ENCODE measurements at places on chromosomes 1 and 21.

DNA sequence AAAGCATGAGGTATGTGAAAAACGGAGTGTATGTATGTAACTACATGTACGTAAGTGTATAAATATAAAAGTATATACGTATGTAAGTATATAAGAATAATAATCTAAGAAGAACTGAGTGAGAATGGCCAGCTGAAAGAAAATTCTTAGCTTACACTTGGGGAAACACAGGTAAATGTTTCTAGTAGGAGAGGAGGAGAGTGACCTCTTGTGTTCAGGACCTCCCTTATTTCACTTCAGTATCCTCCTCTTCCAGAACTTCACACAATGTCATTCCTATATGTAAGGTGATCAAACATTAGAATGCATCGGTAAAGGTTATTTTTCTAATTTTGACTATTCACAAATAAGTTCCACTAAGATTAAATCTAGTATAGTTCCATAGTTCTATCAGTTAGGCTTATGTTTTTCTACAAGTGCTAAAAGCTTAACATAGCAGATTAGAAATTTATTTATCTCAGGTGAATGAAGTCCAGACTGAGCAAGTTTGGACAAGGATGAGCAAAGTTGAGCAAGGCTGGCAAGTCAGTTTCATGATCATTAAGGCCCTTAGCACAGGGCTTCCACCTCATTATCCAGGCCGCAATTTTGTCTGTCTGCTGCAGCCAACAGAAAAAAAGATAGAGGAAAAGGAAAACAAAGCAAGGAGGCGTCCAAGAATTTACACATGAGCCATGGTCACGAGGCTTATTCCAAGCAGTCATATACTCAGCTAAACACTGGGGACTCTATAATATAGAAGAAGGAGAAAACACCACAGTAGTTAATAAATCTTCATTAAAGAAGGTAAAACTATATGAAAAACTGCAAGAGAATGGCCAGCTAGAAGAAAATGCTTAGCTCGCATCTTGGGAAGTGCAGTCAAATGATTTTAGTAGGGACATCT, 7.1 kb upstream of the MROH9 start:
- no peak for DNase-seq

DNA sequence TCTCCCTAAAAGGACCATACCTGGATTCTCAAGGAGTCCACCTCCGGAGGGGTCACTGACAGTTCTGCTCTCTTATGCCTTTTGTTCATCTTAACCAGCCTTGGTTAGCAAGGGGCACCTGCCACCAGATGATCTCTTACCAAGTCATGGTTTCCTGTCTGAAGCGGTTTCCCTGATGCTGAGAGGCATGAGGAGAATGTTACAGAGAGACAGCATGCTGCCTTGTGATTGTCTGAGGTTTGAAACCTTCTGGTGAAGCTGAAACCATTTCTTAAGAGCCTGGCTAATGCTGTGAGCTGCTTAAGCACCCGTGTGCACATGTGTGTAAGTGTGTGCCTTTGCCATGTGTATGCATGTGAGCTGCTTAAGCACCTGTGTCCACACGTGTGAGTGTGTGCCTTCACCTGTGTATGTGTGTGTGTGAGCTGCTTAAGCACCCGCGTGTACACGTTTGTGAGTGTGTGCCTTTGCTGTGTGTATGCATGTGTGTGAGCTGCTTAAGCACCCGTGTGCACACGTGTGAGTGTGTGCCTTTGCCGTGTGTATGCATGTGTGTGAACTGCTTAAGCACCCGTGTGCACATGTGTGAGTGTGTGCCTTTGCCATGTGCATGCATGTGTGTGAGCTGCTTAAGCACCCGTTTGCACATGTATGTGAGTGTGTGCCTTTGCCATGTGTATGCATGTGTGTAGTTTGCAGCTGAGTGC, 136.4 kb upstream of the COL6A1 start:
- DNase-seq = no peak

GRCh38 chr21:36762642-36763041, 63.7 kb downstream of the SIM2 start:
- no peak for DNase-seq

GRCh38 chr1:23185381-23185780, 16.7 kb upstream of the LUZP1 start:
- DNase-seq = no peak

- no peak for DNase-seq
Measured at GRCh38 chr1:30586671-30587070, 136.7 kb downstream of the MATN1 start.

DNA sequence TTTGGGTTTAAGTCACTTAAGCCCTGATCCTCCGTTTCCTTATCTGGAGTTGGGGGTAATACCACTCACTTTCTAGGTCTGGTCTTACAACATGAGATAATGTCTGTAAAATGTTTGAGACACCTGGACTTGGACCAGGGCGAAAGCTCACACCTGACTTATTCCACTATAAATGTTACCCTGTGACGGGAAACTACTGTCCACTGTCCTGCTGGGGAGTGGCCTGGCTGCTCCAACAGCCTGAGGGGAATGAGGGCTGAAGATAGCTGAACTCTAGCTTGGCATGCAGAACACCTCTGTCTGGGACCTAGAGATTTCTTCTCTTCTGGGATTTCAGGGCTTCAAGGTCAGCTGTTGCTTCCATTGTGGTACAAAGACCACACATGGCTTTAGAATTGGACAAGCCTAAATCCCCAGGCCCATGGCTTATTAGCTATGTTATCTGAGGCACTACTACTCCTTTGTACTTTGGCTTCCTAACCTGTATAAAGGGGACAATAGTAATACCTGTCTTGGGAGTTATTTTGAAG, 9.5 kb upstream of the A3GALT2 start:
- no peak for DNase-seq

DNA sequence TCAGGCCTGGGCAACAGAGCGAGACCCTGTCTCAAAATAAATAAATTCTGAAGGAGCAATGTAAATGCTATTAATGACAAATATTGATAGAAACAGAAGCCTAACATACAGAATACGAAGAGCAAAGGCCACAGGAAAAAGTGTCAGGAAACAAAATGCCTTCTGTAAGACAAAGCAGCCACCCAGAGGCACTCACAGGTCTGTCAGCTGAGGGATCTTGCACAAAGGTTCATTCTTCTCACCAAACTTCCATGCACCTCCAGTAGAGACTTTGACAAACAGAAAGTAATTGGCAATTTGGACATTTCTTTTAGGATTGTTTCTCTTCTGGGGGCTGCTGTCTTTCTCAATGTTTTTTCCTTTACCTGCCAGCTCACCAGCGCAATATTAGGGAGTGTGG, 1.2 kb upstream of the ALDH9A1 start:
- no peak for DNase-seq

DNA sequence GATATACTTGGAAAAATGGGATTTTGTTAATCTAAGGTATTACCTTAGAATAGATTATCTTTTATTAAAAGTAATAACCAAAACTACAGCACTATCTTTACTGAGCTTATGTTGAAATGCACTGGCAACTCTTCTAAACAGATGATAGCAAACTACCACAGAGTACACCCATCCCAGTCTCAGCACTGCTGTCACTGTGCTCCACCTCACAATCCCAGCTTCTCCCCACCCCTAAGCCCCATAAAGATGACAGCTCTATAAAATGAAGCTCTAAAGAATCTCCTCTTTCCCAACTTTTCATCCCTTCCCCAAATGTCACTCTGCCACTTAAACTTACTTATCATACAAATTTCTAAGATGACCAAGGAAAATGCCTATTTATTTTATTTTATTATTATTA, 6.4 kb downstream of the DSTYK start:
- no peak for DNase-seq

- DNase-seq = no peak
Measured at GRCh38 chr1:204191456-204191855, 4.8 kb downstream of the KISS1 start.

- DNase-seq = peak; percentile 15
Measured at GRCh38 chr1:113534130-113534817, 144.0 kb downstream of the MAGI3 start.

GRCh38 chr1:4977701-4978100, 323.3 kb downstream of the AJAP1 start:
- no peak for DNase-seq

GRCh38 chr21:35208104-35208503, 159.0 kb upstream of the RUNX1 start:
- no peak for DNase-seq

DNA sequence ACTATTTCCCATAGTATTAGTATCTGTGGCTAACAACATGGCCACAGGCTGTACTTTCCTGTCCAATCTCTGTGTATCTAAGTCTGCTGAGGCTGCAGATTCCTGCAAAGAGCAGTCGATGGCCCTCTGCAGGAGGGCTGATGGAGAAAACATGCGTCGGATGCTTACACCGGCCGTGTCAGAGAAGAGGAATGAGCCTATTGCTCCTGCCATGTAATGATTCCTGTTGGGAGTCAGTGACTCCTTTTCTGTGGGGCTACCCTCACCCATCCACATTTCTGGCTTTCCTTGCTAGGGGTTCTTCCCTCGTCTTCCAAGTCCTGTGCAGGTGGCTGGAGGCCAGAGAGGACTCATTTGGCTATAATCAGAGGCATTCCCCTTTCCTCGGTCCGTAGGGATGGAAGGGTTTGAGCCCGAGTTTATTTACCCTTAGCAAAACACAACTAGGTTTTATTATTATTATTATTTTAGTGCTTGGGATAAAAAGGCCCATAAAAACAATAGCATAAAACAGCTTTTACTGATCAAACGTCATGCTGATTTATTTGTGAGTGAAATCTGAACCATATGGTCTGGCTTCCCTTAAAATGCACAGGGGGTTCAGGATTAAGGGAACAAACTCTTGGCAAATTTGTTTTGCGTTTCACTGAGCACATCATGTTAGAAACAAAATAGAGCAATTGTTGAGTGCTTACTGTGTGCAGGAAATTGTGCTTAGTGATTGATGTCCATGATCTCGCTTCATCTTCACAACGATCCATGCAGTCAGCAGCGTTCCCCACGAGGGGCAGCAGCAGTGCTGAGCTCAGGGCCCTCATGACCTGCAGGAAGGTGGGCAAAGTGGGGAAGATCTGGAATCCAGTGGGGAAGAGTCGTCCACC, 70.8 kb downstream of the KIF26B start:
- no peak for DNase-seq

- no peak for DNase-seq
Measured at GRCh38 chr1:38487396-38487795, 372.2 kb downstream of the RRAGC start.

DNA sequence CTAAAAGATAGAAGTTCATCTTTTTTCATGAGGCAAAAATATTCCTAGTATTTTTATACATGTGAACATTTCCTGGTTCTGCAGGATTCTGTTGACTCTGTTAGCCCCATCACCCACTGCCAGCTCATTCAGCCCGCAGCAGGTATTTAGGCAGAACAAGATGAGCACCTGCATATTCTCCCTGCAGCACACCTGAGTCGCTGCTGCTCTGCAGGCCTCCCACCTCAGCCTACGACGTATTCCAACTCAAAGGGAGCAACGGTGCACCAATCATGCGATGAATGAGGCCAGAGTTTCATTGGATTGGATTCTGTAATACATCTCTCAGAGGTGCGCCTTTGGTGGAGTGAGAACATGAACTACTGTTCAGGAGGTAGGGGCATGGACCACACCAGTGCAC, 87.6 kb downstream of the CNIH3 start:
- no peak for DNase-seq

GRCh38 chr1:12714710-12715475, 1.0 kb upstream of the AADACL3 start:
- no peak for DNase-seq

GRCh38 chr1:16152481-16153087, 3.3 kb downstream of the EPHA2 start:
- no peak for DNase-seq

- no peak for DNase-seq
Measured at GRCh38 chr1:182953826-182954225, 860 bp upstream of the SHCBP1L start.

- DNase-seq = peak; percentile 30
Measured at GRCh38 chr1:89274411-89274857, 1.8 kb upstream of the GBP5 start.
